ENCODE measurements at places on chromosomes 6 and 20. TPM values are rescaled to one million over a fixed set of nuclear protein-coding genes. Genes with fewer than 3 reads are reported as not detected.

DNA sequence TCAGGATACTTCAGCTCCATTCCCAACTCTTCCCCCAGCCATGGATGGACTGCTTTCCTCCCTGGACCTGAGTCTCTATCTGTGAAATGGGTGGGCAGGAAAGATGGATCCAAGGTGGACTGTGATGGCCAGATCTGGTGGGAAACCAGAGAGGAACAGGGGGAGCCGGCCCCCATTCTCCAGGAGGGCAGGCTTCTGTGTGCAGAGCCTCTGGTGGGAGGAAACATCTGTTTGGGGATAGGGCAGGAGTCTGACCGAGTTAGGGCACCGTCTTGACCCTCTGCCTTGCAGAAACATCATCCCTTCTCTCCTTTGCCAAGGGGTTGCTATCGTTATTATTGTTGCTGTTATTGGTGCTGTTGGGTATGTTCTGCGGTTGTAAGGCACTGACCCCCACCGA, 91.5 kb downstream of the TOX2 start:
- H3K4me1 ChIP-seq, result no peaks in the 10 kb centered on the region
- no peak for ATAC-seq
- no peaks in the 10 kb centered on the region for H3K27me3 ChIP-seq

GRCh38 chr20:50838322-50838625, 43.4 kb downstream of the BCAS4 start:
- H3K27me3 ChIP-seq, result no peaks in the 10 kb centered on the region
- H3K27ac ChIP-seq, result peak overlapping the region; percentile 77
- no peak for ATAC-seq
- H3K36me3 ChIP-seq, result no peaks in the 10 kb centered on the region
- peaks cover 3% of the 10 kb centered on the region for H3K4me1 ChIP-seq

- H3K36me3 ChIP-seq, result peaks cover 33% of the 10 kb centered on the region
- ATAC-seq, result no peak
- H3K4me1 ChIP-seq, result peaks cover 98% of the 10 kb centered on the region
- H3K27me3 ChIP-seq, result no peaks in the 10 kb centered on the region
- no peak overlapping the region for H3K27ac ChIP-seq
Measured at GRCh38 chr20:25047766-25048165, 10.2 kb downstream of the ACSS1 start.

GRCh38 chr6:42279144-42279781, 61.6 kb upstream of the MRPS10 start:
- H3K27ac ChIP-seq, result peak overlapping the region; percentile 56
- no peaks in the 10 kb centered on the region for H3K36me3 ChIP-seq
- H3K4me1 ChIP-seq, result no peaks in the 10 kb centered on the region
- ATAC-seq, result peak; percentile 63

DNA sequence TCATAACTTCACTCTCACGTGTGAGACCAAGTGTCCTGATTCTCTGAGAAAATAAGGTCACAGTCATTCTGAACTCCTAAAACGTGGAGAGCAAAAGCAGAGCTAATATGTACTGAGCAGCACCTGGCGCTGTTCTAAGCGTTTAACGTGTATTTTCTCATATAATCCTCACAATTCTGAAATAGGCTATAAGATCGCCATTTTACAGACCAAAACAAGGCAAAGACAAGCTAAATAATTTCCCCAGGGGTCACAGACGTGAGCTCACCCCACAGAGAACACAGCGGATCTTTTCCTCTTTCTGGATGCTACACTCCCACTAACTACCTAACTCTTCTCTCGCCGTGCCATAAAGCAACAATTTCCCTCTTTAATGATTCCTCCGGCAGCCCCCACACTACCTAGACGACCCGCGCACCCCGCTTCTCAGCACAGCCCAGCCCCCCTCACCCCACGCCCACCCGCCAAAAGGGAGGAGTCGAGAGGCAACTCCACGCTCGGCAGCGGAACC, 636 bp downstream of the SUPT3H start:
- peak overlapping the region; percentile 94 for H3K4me3 ChIP-seq
- H3K27me3 ChIP-seq, result no peaks in the 10 kb centered on the region
- no peaks in the 10 kb centered on the region for H3K36me3 ChIP-seq
- no peak for ATAC-seq
- peaks cover 21% of the 10 kb centered on the region for H3K4me1 ChIP-seq

DNA sequence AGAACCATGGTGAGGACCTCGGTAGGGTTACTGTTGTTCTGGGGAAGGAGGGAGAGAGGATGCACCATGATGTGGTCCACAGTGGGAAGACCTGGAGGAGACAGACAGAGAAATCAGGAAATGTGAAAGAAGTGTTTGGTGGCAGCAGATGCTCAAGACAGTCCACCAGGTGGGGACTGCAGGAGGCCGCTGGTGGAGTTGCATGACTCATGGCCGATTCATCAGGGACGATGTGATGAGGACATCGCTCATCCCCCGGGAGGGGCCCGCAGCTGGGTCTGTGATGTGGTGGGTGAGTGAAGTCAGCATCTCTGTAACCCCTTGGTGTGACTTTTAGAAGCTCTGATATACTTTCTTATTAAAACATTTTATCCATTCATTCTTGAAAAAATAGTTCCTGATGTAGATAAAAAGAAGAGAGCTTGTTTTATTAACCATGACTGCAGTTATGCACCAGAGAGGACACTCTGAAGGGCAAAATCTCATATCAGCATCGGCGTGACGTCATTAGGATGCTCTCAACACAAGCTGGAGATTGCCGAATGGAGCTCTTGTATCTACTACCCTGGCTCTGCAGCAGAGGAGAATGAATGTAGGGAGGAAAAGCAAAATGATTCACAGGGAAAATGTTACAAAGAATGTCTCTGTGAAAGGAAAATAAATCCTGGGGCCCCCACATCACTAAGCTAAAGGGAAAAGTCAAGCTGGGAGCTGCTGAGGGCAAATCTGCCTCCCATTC, 71.2 kb downstream of the RAMACL start:
- no peak for ATAC-seq
- H3K4me1 ChIP-seq, result no peaks in the 10 kb centered on the region
- no peak overlapping the region for H3K4me3 ChIP-seq
- H3K27ac ChIP-seq, result no peak overlapping the region
- no peaks in the 10 kb centered on the region for H3K36me3 ChIP-seq

GRCh38 chr20:49888212-49889000, 26.9 kb downstream of the SPATA2 start:
- peak overlapping the region; percentile 20 for H3K27ac ChIP-seq
- no peaks in the 10 kb centered on the region for H3K27me3 ChIP-seq
- H3K4me1 ChIP-seq, result peaks cover 9% of the 10 kb centered on the region
- no peaks in the 10 kb centered on the region for H3K36me3 ChIP-seq
- ATAC-seq, result no peak

The MCHR2 gene
- not detected for total RNA-seq

GRCh38 chr6:49565855-49566254, 15.4 kb downstream of the C6orf141 start:
- H3K4me1 ChIP-seq, result no peaks in the 10 kb centered on the region
- ATAC-seq, result peak; percentile 61
- H3K4me3 ChIP-seq, result no peak overlapping the region
- H3K36me3 ChIP-seq, result no peaks in the 10 kb centered on the region
- no peak overlapping the region for H3K27ac ChIP-seq
- peaks cover 9% of the 10 kb centered on the region for H3K27me3 ChIP-seq

DNA sequence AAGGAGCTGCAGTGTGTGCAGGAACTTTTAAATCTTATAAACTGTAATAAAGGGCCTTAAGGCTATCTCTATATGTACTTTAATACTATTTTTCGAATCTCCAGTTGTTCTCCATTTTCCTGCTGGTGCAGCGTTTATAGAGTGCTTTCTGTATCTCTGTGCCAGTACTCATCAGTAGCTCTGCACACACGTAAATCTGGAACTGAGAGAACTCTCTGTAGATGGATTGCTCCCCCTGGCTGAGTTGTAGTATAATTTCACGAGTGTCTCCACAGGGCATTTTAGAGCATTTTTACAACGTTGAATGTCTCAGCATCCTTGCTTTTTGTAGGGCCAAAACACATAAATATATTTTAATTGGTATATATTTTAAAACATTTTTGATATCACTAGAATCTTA, 256.5 kb downstream of the TRDN start:
- no peak overlapping the region for H3K4me3 ChIP-seq
- no peaks in the 10 kb centered on the region for H3K4me1 ChIP-seq
- no peaks in the 10 kb centered on the region for H3K27me3 ChIP-seq

The WFDC5 gene
- total RNA-seq, result not detected

- no peaks in the 10 kb centered on the region for H3K27me3 ChIP-seq
- H3K36me3 ChIP-seq, result no peaks in the 10 kb centered on the region
- H3K4me1 ChIP-seq, result no peaks in the 10 kb centered on the region
- ATAC-seq, result no peak
Measured at GRCh38 chr6:136037242-136037875, 185.9 kb downstream of the PDE7B start.

DNA sequence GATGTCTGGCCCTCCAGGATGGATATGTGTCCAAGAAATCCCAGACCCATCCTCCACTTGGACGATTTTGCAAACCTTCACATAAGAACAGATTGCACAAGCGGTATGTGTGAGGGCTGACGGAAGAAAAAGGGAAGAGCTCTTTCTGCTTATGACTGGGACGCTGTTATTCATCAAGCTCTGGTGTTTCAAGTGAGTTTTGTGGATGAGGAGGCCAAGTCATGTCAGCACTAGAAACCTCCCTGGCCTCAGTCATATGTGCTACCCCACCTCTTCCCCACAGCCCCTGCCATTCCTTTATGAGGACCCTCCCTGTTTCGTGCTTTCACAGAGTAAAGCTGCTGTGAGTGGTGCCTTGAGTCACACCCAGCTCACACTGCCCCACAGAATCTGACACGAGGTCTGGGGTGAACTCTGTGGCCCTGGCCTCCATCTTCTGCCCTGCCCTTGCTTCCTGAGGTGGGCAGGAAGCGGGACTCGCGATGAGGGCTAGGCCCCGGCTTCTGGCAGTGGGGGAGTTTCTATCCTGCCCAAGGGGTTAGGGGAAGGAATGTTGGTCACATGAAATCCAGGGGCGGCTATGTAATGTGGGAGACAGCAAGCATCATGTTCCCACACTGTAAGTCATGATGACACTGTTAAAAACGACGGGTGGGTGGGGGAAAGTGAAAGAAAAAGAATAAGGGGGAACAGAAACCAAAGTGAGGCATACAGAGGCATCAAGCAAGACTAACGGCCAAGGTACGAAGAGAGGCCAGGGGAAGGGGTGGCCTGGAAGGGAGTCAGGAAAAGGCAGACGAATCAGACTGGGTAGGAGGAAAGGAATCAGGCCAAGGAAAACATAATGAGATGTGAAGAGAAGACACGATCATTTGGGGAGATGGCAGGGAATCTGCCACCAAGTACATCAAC, 78.1 kb downstream of the PRDM1 start:
- peak overlapping the region; percentile 61 for H3K27ac ChIP-seq
- no peaks in the 10 kb centered on the region for H3K4me1 ChIP-seq
- H3K36me3 ChIP-seq, result no peaks in the 10 kb centered on the region
- no peak overlapping the region for H3K4me3 ChIP-seq

DNA sequence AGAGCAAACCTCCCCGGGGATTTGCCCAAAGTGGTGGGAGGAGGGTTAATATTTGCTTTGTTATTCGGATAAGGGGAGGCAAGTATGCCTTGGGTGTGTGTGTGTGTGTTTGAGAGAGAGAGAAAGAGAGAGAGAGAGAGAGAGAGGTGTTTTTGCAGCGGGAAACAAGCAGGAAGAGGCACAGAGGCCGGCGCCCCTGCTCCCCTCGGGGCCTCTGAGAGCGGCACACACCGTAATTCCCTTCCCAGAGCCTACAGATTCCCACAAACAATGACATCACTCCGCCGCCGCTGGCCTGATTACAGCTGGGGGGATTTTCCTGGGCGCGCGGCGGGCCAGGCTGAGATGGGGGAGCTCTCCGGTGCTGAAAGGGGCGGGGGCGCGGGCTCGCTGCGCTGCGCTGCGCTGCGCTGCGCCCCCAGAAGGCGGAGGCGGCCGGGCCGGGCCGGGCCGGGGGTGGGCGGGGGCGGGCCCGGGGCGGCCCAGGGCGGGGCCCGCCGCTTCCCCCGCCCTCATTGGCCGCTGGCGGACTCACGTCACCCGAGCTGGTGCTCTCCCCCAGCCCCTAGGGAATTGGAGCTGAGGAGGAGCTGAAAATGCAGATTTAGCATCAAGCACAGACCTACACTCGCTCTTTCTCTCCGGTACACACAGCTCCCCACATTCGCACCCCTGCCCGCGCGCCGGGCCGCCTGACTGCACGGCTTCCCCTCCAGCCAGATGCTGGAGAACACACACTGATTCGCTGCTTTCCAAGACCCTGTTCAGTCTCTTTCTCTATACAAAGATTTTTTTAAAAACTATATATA, at the start of gene PCSK2:
PCSK2 (plus strand) TSS at position 631 of the 809 bp plus-strand sequence. CDS start 266 bp downstream, outside the sequence.
- H3K4me3 ChIP-seq, result peak within 1 kb of the TSS; percentile 3
- no peak within 1 kb of the TSS for H3K27ac ChIP-seq
- H3K27me3 ChIP-seq, result peaks cover 78% of the 10 kb centered on the region
- H3K36me3 ChIP-seq, result no peaks in the 10 kb centered on the region

DNA sequence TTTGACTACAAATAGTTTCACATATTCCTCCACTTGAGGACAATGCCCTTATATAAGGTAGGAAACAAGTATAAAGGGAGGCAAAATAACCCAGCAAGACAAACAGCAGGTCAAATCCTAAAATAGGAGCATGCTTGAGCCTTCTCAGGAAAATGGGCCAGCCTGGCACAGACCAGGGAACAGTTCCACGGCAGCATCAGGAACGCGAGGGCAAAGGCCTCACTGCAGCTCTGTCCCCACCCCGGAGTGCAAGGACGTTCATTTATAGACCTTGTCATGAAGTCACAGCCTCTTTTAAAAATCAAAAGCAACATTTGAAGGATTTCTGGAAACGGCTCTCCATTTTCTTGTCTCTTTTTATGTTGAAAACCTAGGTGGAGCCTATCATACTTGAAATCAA, 17.1 kb downstream of the PDE10A start:
- no peaks in the 10 kb centered on the region for H3K27me3 ChIP-seq
- ATAC-seq, result no peak
- no peak overlapping the region for H3K27ac ChIP-seq
- no peak overlapping the region for H3K4me3 ChIP-seq
- H3K4me1 ChIP-seq, result no peaks in the 10 kb centered on the region

GRCh38 chr6:33779290-33779689, 9.6 kb downstream of the LEMD2 start:
- no peak overlapping the region for H3K27ac ChIP-seq
- no peaks in the 10 kb centered on the region for H3K27me3 ChIP-seq
- peaks cover 5% of the 10 kb centered on the region for H3K36me3 ChIP-seq
- H3K4me1 ChIP-seq, result no peaks in the 10 kb centered on the region

GRCh38 chr20:25250508-25250907, 2.6 kb downstream of the PYGB start:
- no peaks in the 10 kb centered on the region for H3K27me3 ChIP-seq
- ATAC-seq, result no peak

The RUNX2 gene
- 0.54 TPM for total RNA-seq

The PDYN gene
- not detected for total RNA-seq
